Activated T-cell treated with anti-CD3 and anti-CD28 coated beads for 48 hours (primary cell): ENCODE measurements at places on chromosomes 5 and 9.

DNA sequence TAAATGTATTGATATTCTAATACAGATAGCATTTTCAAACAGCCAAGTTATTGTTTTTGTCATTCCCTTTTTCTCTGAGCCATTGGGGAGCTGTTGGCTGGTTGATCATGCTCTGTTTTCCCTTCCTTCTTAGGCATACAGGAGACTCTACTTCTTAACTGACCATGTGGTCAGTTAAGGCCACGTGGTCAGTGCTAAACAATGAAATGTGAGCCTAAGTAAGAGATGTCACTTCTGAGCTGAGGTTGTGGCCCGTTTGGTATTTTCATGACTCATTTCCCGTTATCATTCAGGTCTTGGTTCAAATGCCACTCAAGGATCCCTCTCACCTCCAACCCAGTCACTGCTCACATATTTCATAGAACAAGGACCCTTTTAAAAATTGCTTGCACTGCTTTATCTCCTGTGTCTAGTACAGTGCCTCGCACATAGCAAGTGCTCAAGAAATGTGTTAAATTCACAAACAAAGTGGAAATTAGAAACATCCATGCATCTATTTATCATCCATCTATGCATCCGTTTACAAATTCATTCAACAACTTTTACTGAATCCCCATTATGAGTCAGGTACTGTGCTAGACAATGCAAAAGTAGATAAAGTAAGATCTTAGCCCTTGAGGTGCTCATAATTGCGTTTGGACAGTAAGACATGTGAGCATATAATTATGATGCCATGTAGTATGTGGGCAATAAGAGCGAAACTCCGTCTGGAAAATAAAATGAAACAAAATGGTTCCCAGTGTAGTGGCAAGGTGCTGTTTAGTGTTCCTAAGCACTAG lies 50.7 kb downstream of the ARRDC3 start:
- DNase-seq: no peak

GRCh38 chr5:74978345-74978744 lies 74.0 kb downstream of the GCNT4 start:
- DNase-seq: no peak

DNA sequence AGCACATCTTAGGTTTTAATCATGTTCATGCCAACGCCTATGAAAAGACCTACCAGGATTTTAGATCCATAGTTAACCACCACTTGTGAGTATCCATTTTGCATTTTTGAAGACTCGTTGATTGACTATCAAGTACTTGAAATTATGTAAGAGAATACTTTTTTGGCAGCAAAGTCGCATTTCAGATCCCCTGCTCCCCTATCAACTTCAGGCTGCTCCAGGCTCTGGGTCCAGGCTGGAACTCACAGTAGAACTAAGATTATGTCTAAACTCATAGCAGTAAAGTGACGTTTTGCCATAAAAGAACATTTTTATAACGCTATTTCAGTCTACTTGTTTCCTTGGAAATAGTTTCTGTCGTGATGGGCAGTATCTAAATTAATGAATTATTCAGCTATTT lies 267.7 kb downstream of the FANCC start:
- DNase-seq: no peak

DNA sequence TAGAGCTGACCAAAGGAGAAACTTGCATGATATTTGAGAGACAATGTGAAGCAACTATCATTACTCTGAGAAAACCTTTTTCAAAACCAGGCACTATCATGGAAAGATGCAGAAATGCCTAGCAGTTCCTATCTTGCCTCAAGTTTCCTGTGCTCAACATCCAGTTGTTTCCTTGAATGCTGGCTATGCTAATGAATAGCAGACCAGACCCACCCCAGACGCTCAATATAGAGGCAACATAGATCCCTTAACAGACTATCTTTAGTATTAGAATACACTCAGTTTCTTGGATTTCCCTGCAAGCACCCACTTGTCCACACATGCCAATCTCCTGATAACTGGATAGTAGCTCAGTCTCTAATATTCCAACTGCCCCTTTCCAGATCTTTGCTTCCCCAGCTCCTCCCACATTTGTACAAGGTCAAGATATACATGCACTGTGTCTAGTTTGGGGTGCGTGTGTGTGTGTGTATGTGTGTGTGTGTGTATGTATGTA lies 93.3 kb upstream of the PCSK5 start:
- DNase-seq: no peak

GRCh38 chr5:105088961-105089360 lies 1526.4 kb upstream of the NUDT12 start:
- DNase-seq: no peak

- DNase-seq: no peak
Observed at GRCh38 chr5:75057561-75057960, 5.2 kb upstream of the GCNT4 start.

GRCh38 chr5:11130131-11130530 lies 369.1 kb upstream of the DAP start:
- DNase-seq: no peak

DNA sequence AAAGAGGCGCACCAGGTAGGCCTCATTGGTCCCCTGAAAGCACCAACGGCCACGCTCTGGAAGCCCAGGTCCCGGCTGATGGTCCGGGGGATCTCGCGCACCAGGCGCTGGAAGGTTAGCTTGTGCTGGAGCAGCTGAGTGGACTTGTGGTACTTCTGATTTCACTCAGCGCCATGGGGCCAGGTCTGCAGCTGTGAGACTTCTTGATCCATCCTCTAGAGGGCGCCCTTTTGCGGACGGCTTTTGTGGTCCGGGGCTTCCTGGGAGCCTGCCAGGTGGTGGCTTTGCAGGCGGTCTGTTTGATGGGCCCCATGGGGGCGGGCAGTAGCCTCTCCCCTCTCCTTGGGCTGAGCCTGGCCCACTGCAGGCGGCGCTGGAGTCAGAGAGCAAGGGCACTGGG lies 10.4 kb downstream of the TAF11L12 start:
- no peak for DNase-seq

GRCh38 chr9:79883073-79883645 lies 311.4 kb downstream of the TLE4 start:
- DNase-seq: peak; percentile 11

- no peak for DNase-seq
Observed at GRCh38 chr9:127207734-127208410, 56.7 kb upstream of the GARNL3 start.

DNA sequence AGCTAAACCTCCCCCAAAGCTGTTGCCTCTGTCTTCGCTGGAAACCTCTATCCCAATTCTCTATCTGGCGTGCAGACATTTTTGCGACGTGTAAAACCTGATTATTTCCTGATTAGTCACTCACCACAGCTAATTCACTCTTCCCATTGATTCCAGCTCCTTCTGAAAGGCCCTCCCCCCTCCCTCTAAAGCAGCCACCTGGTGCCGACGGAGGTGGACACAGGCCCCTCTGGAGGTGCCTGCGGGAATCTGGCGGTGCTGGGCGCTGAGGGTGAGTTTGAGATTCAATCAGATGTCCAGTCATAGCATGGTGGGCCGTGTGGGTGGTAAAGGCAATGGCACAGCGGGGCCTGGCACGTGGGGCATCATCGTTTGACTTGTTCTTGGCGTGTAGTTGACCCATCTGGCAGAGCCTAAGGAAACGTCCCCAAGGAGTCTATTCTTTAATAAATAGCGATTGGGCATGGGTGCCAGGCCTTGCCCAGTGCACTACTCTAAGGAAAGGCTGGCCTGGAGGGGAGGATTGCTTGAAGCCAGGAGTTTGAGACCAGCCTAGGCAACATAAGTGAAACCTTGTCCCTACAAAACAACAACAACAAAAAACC lies 271.1 kb upstream of the MVB12B start:
- no peak for DNase-seq

GRCh38 chr5:154972476-154973080 lies 31.7 kb downstream of the MRPL22 start:
- no peak for DNase-seq

GRCh38 chr5:170097934-170098333 lies 7.8 kb upstream of the FOXI1 start:
- no peak for DNase-seq

DNA sequence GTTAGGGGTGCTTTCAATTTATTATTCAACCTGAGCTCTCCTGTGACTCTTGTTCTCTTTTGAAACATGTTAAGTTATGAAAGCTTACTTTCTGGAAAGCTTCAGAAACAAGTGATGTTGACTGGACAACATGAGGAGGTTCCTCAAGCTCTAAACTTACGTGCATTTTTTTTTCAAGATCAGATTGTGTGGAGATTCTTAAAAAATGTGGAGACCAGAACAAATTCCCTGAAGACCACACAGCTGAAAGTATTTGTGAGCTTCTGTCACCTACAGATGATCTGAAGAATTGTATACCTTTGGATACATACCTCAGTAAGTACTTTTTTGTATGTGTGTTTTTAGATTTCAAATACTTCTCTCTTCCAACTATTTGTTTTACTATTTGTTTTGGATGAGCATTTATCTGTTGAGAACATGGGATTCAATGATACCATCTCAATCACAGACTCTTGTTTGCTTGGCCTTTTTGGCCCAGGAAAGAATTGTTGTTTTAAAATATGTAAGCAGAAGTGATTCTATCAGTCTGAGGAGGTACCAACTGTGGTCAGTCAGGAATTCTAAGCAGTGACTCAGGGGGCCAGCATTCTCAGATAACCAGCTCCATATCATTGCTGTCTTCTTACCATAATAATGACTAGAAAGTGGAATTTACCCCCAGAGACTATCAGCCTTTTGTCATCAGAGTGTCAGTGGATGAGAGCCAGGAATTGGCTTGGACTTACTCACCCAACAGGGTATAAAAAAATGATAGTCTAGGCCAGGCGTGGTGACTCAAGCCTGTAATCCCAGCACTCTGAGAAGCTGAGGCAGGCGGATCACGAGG lies 34.4 kb upstream of the GLIPR2 start:
- no peak for DNase-seq

GRCh38 chr9:121253821-121254501 lies 14.0 kb upstream of the GSN start:
- no peak for DNase-seq

DNA sequence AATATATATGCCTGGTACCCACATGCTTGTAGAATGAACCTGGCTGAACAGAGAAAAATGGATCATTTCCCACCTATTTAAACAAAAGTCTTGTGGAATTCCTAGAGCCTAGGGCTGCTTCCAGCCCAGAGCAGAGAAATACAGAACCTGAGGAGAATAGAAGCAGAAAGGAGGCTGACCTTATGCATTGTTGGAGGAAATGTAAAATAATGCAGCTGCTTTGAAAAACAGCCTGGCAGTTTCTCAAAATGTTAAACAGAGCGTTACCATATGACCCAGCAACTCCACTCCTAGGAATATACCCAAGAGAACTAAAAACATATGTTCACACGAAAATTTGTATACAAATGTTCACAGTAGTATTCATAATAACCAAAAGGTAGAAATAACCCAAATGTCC lies 15.1 kb downstream of the MAPKAP1 start:
- DNase-seq: no peak

DNA sequence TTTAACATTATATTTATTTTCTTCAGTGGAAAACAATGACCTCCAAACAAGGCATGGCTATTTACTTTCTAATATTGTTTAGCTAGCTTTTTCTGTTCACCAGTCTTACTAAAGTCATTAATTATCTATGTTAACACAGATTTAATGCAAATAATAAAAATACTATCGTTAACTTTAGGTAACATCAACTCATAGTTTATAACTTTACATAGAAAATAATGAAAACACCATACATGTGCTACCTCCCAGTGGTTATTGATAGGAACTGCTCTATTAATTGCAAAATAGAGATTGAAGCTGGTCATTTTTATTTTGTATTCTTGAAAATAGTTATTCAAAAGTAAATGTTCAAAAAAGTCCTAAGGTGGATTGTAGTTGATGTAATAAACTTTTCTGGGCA lies 78.3 kb upstream of the HCN1 start:
- DNase-seq: no peak

DNA sequence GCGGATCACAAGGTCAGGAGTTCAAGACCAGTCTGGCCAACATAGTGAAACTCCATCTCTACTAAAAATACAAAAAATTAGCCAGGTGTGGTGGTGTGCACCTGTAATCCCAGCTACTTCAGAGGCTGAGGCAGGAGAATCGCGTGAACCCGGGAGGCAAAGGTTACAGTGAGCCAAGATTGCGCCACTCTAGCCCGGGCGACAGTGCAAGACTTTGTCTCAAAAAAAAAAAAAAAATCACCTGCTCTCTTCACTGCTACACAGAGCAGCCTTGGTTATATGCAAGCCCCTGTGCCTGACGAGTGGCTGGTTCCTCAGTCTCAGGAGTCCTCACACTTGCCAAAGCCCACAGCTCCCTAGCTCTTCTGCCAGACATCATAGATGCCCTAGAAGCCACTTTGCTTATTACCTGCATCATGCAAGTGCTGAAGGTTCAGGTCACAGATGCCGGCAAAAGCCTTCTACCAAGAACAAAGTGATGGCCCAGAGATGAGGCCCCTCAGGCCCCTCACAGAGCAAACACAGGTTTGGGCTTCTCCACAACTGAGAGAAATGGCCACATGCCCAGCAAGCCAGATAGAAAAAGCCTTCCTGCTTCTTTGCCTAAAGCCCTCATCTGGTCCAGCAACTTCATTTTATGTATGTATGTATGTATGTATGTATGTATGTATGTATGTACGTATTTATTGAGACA lies 176.4 kb downstream of the AUH start:
- DNase-seq: no peak

DNA sequence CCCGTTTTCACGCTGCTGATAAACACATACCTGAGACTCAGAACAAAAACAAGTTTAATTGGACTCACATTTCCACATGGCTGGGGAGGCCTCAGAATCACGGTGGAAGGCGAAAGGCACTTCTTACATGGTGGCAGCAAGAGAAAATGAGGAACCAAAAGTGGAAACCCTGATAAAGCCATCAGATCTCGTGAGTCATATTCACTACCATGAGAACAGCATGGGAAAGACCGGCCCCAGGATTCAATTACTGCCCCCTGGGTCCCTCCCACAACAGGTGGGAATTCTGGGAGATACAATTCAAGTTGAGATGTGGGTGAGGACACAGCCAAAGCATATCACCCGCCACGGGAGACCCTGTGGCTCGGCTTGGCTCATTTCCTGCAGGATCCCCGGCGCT lies 20.2 kb downstream of the EXD3 start:
- no peak for DNase-seq

- DNase-seq: no peak
Observed at GRCh38 chr9:74499111-74499601, 2.0 kb downstream of the RORB start.

- no peak for DNase-seq
Observed at GRCh38 chr5:33994845-33995244, 10.4 kb upstream of the SLC45A2 start.
